H9 (cell line): ENCODE measurements at places on chromosomes 1 and 21.

DNA sequence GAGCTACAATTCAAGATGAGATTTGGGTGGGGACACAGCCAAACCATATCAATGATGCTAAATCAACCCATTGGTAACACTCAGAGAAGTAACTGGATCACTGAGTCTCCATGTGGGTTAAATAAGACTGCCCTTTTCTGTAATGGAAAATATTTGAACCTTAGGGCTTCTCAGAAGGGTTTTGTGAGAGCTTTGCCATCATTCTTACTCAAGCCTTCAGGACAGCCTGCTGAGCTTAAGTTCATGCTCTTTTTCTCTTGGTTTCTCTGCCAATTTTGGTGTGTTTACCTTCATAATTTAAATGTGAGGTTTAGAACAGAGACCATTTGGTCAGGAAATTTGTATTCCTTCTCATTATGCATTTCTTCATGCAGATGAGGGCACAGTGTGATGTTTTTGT lies 74.7 kb downstream of the DISC1 start:
- no peak for DNase-seq

DNA sequence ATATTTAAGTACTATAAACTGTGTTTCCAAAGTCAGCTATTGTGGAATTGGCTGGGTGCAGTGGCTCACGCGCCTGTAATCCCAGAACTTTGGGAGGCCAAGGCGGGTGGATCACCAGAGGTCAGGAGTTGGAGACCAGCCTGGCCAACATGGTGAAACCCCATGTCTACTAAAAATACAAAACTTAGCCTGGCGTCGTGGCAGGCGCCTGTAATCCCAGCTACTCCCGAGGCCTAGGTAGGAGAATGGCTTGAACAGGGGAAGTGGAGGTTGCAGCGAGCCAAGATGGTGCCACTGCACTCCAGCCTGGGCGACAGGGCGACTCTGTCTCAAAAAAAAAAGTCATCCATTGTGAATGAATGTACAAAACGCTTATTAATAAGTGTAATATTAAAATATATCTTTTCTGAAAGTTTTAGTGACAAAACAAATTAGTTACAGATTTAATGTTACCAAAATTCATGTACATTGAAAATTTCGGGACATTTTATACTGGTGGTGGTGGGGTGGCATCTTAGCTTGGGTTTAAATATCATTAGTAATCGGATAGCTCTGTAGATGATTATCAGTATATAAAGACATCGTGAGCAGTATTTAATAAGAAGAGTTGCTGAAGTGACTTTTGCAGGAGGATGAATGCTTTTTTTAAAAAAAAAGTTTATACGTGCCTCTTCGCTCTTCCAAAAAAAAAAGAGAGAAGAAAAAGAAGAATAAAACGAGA lies 503 bp upstream of the SRSF11 start:
- no peak for DNase-seq

GRCh38 chr1:55057956-55058298 lies 18.6 kb downstream of the PCSK9 start:
- DNase-seq: no peak

DNA sequence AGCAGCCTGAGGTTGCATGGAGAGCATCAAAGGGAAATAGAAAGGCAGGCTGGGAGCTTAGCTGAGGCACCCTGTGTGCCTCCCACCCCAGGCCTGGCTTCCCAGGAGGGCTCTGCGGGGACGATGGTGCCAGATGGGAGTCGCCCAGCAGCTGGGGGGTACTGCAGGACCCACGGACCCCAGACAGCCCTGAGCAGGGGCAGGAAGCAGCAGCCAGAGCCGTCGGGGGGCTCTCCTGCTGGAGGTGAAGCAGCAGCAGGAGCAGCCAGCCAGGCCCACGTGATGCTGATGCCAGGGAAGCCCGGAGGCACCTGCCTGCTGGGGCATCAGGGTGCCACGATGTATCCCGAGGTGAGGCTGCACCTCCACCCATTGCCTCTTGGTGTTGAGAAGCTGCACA lies 20.4 kb downstream of the RAP1GAP start:
- no peak for DNase-seq

GRCh38 chr1:86231076-86231475 lies 74.5 kb upstream of the COL24A1 start:
- no peak for DNase-seq

DNA sequence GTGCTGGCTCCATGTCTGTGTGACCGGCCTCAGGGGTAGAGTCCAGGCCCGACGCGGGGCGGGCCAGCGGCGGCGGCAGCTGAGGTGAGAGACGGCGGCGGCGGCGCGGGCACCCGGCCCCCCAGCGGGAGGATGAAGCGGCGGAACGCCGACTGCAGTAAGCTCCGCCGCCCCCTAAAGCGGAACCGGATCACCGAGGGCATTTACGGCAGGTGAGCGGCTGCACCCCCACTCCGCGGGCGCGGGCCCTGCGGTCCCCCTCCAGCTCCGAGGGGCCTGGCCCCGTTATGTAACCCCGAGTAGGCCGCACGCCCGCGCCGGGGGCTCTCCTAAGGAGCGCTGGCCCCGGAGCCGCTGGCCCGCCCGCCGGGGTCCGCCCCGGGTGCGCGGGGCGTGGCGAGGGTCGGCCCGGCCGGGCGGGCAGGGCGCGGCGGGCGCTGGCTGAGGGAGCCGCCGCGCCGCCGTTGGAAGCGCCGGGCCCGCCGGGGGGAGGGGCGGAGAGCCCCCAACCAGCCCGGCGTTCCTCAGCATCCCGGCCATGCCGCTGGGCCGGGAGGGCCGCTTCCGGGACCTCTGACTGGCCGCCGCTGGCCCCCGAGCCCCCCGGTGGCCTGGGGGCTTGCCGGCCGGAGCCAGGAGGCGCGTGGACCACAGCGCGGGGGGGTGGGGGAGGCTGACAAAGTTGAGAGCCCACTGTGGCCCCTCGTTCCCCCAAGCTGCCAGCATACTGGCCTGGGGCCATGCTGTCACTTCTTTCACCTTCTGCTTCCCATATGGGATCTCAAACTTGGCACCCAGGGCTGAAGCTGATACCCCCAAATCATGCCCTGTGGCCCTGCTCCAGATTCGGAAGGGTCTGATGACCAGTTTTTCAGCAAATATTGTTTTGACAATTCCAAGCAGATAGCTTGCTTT lies 527 bp downstream of the MACO1 start:
- DNase-seq: peak; percentile 39
